ENCODE measurements at places on chromosomes 2 and 18.

DNA sequence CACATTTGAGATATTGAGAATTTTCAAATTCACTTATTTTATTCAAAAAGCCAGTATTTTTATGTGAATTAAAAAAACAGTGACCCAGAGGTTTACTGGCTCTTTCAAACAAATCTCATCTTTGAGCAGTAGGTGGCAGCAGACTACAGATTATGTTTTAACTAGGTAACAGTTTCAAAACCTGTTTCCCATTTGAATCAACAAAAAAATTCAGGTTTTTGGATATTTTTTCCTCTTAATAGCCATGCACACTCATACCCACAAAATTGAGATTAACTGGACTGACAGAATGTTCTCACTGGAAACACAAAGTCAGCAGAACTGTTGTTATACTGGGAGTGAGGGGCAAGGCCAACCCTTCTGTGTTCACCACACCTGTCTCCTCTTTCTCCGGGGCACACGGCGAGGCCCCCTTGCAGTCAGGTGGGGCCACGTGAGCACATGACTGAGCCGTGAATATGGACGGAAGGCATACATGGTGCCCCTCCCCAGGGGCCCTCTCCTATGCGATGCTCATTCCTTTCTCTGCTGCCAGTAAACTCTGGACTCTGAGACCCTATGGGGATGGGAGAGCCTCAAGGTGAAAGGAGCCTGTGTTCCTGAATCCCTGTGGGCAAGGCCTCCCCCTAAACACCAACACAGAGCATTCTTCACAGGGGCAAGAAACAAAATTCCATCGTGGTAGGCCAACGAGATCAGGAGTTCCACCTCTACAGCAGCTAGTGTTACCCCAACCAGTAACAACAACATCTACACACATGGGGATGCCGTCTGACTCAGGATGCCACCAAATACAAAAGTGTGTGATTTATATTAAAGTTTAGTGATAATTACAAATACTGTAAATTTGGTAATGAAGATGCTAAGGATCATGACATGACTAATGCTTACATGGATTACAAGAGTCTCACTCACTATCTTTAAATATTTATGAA is 80.4 kb downstream of the LPIN2 start:
- DNase-seq = no peak

GRCh38 chr18:44062345-44062744 is 618.3 kb upstream of the SETBP1 start:
- DNase-seq = no peak

- no peak for DNase-seq
Observed at GRCh38 chr2:227846831-227847230, 24.6 kb upstream of the DAW1 start.

DNA sequence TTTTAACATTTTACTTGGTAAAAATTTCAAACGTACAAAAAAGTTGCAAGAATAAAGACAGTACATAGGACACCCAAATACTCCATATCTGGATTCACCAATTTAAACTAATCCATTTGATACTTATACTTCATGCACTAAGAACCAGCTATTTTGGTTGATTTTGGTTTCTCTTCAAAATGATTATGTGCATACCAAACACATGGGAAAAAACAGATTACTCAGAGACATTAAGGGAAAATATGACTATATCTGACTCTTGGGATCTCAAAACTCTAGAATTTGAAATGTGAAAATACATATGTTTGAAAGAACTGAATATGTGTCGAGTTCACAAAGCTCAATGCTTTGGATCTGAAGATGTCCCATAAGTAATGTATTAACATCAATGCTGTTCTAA is 15.5 kb upstream of the MALL start:
- DNase-seq = no peak

- no peak for DNase-seq
Observed at GRCh38 chr2:67050622-67051021, 346.5 kb upstream of the ETAA1 start.

- DNase-seq = no peak
Observed at GRCh38 chr2:15780912-15781574, 159.3 kb upstream of the MYCN start.

DNA sequence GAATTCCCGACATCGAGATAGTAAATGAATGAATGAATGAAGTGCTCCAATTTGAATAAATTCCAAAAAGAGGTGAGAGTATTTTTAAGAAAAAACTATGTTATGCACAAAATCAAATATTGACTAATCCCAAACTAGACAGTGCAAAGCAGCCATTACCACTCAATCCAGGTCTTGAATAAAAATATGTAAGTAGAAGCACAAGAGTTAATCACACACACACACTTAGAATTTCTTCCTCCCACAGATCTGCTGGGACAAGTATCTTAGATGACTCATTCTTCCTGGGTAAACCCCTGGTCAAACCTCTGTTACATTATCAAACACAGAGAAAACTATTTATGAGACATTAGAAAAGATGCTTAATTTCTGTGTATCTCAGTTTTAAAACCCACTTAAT is 102.0 kb downstream of the PLA2R1 start:
- no peak for DNase-seq

- no peak for DNase-seq
Observed at GRCh38 chr2:201965550-201965949, 68.1 kb upstream of the FZD7 start.

- DNase-seq = no peak
Observed at GRCh38 chr2:54332386-54332785, 76.4 kb upstream of the TSPYL6 start.

DNA sequence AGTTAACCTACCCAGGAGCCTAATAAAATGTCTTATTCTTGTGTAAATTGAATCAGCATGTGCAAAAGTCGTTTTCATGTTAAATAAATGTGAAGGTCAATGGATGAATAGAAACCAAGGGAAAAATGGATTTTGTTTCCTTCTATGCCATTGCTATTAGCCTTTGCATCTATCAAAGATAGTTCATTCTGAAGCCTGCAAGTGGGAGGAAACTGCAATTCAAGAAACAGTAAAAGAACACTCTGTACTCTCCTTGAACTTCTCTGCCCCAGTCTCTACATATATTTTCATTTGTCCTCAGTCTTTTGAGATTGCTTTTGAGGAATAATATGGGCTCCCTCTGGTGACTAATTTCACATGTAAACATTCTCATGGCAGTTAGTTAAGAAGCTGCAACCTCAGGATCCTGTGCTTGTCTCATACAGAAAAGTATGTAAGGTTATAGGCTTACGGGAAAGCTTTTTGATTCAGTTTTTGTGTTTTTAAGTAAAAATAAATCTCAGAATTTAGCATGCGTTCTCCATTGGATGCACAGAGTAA is 1590.0 kb upstream of the LRRTM1 start:
- DNase-seq = no peak

DNA sequence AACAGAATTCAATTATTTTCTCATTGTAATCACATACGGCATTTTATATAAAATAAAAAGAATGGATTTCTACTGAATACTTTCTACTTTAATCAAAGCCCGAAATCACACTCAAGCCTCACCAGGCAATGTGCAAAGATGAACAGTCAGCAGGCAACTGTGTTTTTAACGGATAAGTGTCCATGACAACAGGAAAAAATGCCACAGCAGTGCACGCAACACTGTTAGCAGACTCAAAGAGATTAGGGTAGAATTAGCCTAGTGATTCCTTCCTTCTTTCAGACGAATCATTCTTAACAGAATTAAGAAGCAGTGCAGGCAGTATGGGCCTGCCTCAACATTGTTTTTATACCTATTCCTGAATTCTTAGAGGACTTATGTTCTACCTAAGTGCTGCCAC is 135.6 kb downstream of the CDH2 start:
- no peak for DNase-seq

- DNase-seq = no peak
Observed at GRCh38 chr2:126429103-126429502, 226.9 kb upstream of the GYPC start.

DNA sequence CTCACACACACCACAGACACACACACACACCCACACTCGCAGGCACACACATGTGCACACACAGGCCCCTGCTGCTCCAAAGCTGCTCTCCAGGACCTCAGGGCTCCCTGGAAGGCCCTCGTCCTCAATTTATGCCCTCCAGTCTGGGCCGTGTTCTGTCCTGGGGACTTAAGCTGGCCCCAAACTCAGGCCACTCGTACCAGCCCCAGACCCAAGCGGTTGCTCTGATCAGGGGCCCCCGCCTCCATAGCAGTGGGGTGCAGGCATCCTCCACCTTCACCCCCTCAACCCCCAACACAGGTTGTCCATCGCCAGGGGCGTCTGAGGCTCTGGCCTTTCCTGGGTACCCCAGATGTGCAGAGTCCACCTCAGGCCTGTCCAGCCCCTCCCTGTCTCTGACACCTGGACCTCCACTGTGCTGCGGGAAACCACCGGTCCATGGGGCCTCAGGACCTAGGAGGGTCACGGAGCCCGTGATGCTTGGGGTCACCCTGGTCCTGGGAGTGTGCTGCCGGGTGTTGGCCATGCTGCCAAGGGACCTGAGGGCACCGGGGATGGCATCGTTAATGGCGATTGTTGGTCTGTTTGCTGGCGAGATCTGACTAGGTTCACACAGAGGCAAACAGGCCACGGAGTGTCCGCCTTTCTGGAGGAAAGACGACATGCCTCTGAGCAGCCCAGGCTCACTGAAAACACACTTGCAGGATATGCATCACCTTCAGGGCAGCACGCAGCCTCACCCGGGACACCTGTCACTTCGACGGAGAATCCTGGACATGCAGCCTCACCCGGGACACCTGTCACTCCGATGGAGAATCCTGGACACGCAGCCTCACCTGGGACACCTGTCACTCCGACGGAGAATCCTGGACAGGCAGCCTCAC is 155.6 kb downstream of the NDUFA10 start:
- no peak for DNase-seq

DNA sequence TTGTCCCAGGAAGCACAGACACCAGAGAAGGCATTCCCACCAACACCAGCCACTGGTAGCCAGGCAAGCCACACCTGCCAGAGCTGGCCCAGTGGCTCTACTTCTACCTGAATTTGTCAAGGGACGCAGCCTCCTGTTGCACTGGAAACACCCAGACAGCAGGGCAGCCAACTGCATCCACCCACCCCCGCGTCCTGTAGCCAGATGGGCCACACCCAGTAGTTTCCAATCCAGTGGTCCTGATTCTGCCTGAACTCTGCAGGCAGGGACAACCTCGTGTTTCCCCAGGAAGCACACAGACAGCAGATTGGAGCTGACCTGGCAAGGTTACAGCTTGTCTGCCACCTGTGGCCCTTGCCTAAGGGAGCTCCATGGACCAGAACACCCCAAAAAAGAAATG is 18.2 kb downstream of the PFN4 start:
- no peak for DNase-seq
